ENCODE measurements at places on chromosomes 13 and 19.

DNA sequence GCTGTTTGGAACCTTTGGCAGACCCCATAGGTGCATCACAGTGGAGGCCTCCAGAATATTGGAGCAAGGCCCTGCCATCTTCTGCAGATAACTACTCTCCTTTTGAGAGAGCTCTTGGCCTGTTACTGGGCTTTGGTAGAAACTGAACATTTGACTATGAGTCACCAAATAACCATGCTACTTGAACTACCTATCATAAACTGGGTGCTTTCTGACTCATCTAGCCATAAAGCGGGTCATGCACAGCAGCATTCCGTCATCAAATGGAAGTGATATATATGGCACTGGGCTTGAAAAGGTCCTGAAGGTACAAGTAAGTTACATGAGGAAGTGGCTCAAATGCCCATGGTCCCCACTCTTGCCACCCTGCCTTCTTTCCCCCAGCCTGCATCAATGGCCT lies 782.5 kb upstream of the SLITRK6 start:
- DNase-seq: no peak

- DNase-seq: peak; percentile 34
Observed at GRCh38 chr19:33977756-33978685, 181.4 kb downstream of the KCTD15 start.

DNA sequence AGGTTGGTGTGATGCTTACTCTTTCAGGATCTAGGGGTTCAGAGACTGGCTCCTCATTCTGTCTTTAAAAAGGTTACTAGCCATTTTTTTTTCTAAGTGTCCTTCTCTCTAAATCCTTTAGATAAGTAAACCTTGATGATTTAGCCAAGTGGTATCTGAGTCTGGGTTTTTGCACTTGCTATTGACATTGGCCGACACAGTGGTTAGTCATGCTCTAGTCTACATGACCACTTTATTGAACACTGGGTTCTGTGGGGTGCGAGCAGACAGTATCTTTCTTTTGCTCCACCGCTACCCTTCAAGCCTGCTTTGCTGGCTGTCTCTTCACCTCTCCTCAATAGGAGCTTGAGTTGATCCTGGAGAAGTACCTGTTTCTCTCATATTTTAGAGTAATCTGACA lies 6.2 kb upstream of the NUP58 start:
- no peak for DNase-seq

GRCh38 chr13:113971471-113972231 lies 2.2 kb downstream of the C13orf46 start:
- DNase-seq: no peak

GRCh38 chr13:111630406-111630805 lies 310.0 kb downstream of the TEX29 start:
- DNase-seq: no peak

DNA sequence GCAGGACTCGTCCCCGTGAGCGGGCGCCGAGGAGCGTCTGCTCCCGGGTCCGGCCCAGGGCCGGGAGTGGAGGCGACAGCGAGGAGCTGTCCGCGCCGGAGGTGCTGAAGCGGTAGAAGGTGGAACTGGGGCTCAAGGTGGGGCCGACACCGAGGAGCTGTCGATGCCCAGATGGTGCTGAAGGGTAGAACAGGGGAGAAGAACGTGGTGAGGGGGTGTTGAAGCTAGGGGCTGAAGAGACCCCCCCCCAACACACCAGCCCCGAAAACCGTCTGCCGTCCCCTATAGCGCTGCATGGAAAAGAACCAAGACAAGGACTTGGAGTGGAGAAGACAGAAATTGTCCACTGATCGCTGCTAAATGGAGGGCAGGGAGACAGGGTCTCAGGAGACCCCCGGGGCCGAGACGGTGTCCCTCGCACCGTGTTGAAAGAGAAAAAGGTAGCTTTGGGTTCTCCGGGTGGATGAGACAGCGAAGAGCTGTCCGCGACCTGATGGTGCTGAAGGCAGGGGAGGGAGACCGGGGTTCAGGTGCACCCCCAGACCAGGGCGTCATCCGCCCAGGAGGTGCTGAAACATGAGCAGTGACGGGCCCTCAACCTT lies 7.1 kb upstream of the PDE4C start:
- DNase-seq: peak; percentile 91

- DNase-seq: no peak
Observed at GRCh38 chr13:30857018-30857417, 49.1 kb upstream of the MEDAG start.

- peak; percentile 61 for DNase-seq
Observed at GRCh38 chr13:99990126-99990977, 8.8 kb downstream of the ZIC2 start.

- peak; percentile 69 for DNase-seq
Observed at GRCh38 chr19:12723381-12723640, 421 bp downstream of the TNPO2 start.

GRCh38 chr13:39370554-39370953 lies 232.4 kb downstream of the LHFPL6 start:
- DNase-seq: no peak

DNA sequence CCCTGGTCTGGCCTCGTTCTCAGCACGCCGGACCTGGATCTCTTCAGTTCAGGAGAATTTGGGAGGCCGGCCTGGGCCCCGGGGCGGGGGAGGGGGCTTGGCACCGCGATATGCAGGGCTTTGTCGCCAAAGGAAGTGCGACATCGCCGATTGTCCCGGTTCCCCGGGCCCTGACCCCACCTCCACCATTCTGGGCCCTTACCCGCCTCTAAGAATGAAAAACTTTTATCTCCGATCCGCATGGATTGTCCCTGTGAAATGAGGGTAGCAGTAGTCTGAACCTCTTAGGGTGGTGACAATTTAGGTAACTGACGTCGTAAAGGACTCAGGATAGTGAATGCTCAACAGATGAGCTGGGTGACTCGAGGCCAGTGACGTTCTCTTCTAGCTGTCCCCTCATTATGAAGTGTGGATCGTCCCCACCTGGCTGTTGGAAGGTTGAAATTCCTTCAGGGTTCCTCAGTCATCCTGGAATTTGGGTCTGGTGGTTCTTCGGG lies 650 bp downstream of the DDA1 start:
- DNase-seq: no peak

DNA sequence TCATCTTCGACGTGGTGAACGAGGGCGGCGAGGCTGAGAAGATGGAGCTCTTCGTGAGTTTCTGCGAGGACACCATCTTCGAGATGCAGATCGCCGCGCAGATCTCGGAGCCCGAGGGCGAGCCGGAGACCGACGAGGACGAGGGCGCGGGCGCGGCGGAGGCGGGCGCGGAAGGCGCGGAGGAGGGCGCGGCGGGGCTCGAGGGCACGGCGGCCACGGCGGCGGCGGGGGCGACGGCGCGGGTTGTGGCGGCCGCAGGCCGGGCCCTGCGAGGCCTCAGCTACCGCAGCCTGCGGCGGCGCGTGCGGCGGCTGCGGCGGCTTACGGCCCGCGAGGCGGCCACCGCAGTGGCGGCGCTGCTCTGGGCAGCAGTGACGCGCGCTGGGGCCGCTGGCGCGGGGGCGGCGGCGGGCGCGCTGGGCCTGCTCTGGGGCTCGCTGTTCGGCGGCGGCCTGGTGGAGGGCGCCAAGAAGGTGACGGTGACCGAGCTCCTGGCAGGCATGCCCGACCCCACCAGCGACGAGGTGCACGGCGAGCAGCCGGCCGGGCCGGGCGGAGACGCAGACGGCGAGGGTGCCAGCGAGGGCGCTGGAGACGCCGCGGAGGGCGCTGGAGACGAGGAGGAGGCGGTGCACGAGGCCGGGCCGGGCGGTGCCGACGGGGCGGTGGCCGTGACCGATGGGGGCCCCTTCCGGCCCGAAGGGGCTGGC lies 52.6 kb downstream of the MAP4K1 start:
- DNase-seq: peak; percentile 71

GRCh38 chr13:109500146-109500773 lies 286.1 kb downstream of the IRS2 start:
- no peak for DNase-seq

DNA sequence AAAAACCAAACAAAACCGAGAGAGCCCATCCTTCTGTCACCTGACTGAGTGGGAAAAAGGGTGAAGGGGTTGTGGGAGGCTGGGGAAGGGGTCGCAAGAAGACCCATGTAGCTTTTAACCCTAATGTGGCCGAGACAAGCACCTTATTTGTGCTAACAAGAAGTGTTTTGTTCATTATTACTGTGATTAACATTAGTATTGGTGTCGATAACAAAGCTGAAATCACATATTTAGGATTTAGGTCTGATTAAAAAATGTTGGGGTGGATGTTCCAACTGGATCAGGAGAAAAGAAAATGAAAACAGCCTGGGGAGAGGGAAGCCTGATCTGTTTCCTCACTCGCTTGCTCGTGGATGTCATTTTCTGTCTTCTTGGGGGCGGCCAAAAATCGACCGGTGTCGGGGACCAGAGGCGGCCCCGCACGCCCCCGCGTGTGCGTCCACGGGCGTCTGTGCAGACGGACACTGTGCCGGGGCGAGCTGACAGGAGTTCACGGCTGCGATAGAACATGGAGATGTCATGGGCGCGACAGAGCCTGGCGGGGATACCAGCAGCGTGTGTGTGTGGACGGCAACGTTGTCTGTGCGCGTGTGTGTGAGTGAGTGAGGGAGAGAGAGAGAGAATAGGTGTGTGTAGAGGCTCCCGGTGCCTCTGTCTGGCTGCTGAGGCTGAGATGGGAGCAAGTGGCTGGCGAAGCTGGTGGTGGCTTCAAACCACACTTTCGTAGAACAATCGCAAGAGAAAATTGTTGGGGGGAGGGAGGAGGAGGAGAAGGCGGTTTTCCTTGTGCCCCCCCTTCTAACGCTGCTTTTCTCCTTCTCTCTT lies 29.1 kb downstream of the NFIX start:
- no peak for DNase-seq

- no peak for DNase-seq
Observed at GRCh38 chr13:100148422-100148821, 59.5 kb downstream of the PCCA start.

- no peak for DNase-seq
Observed at GRCh38 chr13:25210842-25211569, 38.9 kb upstream of the AMER2 start.

DNA sequence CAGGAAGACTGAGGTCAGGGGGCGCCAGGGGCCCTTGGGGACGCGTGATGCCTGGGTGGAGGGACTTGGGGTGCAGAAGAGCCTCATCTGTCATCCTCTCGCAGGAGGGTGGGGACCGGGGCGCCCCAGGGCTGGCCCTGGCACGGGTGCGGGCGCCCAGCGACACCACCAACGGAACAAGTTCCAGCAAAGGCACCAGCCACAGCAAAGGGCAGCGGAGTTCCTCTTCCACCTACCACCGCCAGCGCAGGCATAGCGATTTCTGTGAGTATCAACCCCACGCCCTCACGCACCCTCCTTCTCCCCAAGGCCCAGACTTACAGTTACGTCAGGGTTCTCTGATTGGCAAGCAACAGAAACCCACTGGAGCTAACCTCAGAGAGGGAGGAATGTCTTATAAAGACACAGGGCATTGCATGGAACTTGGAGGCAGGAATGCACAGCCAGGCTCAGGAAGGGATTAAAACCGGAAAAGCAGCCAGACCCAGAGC lies 29.4 kb downstream of the MARK4 start:
- DNase-seq: no peak

DNA sequence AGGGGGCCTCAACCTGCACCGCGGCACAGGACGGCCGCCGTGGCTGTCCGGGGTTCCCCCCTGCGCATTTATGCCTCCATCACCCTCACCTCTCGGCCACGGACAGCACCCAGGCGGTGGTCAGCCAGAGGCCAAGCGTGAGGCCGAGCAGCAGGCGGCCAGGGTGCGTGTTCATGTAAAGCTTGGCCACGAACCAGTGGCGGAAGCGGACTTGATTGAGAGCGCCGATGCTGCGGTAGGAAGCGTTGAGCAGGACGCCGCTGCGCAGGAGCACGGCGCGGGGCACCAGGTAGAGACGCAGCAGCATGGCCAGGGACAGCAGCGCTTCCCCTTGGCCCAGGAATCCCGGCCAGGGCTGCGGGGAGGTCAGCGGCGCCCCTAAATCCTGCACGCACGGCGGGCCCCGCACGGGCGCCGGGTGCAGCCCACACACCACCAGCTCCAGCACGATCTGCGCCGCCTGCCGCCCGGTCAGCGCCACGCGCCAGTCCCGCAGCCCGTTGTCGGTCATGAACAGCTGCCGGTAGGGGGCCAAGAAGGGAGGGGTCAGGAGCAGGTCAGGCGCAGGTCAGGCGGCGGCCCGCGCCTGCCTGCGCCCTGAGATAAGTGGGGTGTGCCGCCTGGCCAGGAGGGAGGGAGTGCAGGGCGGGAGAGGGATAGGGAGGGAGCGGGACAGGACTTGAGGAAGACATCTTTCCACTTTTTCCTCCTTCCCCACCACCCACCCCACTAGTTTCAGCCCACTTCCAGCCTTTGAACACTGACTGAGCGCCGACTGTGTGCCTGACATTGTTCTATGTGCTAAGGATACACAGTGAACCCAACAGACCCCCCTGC lies 6.5 kb downstream of the KCNN4 start:
- no peak for DNase-seq

DNA sequence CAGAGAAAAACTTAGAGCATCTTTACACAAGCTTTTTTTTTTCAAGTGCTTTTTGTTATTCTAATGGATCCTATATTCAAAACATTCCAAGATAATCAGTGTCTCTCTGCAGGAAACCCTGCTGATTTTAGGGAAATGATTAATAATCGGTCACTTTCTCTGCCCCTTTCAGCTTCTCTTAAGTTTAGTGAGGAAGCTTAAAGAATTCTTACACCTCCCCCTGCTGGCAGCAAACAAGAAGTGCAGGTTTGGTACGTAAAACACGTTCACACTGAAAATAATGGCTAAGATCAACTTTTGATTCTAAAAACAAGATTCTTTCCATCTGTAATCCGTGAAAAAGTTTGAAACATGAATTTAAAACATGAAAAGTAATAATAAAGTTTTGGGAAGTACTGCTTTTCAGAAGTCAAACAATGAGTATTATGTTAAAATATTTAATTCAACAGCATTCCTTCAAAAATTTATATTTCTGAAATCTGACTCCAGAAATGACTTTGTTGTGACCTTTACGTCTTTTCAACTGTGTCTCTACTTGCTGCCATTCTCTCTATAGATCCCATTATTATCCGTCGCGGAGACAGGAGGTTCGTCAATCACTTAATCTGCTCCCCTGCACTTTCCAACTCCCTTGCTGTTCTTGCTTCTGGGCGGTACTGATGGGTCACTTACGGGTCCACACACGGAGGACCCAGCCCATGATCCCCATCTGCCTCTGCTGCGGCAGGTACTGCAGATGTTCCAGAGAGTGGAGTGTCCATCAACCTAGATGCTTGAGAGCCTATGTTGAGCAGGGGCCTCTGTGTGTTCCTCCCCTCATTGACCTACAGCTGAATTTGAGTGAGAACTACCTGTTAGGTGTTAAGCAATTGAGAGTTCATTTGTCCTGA lies 203.1 kb upstream of the EDNRB start:
- DNase-seq: peak; percentile 76

- peak; percentile 10 for DNase-seq
Observed at GRCh38 chr13:80006940-80007339, 334.0 kb downstream of the SPRY2 start.

- no peak for DNase-seq
Observed at GRCh38 chr13:36907821-36908220, 12.2 kb downstream of the SMAD9 start.

- DNase-seq: peak; percentile 87
Observed at GRCh38 chr19:15378534-15379082, 979 bp downstream of the AKAP8 start.

Data from activated CD4-positive, alpha-beta T cell treated with anti-CD3 and anti-CD28 coated beads, Interleukin-2, amount 10 ng/mL, durations not matched to agents 24 days and 14 days (primary cell).